ENCODE measurements at places on chromosomes 3 and 15. TPM values are rescaled to one million over a fixed set of nuclear protein-coding genes. Genes with fewer than 3 reads are reported as not detected.

The ITGB5 gene
- total RNA-seq = 184 TPM

DNA sequence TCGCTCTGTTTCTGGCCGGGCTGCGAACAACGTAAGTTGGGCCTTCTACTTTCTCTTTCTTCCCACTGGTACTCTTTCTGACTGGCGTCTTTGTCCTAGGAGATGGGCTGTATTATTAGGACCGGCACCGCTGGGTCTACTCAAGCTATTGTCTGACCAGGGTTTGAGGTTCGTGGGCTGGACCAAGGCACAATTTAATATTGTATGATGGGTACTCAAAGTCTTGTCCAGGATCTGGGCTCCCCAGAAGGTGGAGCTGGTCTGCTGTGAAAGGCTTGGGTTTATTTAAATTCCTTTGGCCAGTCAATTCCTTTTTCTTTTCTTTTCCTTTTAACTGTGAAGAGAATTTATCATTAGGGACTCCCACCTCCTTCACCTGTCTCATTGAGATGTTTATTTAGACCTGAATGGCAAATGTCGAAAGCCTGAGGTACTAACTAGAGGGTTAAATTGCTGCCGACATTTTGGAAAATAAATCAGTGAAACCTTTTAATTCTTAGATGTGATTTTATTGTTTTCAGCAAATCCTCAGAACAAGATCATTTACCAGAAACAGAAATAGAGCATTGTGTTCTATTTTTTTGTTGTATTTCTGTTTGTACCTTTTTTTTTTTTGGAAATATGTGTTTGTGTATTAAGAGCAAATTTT is 410 bp downstream of the LRRC49 start:
- DNase-seq = peak; percentile 40

DNA sequence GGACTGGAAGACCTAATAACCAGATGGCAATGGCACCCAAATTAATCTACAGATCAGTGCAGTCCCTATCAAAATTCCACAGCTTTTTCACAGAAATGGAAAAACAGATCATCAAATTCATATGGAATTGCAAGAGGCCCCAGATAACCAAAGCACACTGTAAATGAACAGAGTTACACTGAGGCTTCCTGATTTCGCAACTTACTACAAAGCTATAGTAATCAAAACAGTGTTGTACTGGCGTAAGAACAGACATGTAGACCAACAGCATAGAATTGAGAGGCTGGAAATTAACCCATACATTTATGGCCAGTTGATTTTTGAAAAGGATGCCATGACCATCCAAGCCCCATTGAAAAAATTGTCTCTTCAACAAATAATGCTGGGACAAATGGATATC is 16.2 kb downstream of the XPC start:
- DNase-seq = no peak

DNA sequence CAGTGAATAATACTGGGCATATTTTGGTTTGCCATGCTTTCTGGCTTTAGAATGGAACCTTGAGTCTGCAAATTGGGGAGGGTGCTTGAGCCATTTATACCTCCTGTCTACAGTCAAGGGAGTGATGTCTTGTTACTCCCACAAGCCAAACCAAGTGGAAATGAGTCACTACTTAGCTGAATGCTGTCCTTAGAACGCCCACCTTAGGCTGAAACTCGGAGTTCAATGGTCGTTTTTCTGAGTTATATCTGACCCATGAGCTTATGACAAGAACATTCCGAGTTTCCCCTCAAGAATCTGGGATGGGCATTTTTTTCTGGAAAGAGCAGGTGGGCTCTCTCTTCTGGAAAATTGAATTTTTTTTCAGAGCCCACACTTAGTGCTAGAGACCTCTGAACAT is 17.4 kb upstream of the CLDN18 start:
- no peak for DNase-seq

The GPR27 gene
- total RNA-seq = not detected

DNA sequence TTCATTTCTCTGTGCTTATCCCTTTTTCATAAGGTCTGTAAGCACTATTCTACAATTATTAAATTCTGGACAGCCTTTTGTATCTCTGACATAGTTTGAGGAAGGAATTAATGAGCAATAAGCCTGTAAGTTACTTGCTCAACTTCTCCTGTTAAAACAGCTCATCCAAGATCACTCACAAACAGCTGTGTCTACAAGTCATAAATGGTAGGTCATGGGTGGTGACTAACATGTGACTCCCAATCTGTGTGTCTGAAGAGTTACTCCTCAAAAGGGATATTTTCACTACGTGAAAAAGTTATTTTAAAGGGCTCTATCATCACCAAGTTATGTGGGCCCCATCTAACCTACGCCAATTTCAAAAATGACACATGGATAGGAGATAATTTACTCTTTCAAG is 145.2 kb upstream of the CBLB start:
- no peak for DNase-seq

GRCh38 chr3:147377412-147378367 is 28.7 kb downstream of the ZIC4 start:
- no peak for DNase-seq
